ENCODE measurements at places on chromosomes 1 and 21.

- no peak for DNase-seq
Measured at GRCh38 chr21:15856813-15857212, 127.0 kb downstream of the USP25 start.

DNA sequence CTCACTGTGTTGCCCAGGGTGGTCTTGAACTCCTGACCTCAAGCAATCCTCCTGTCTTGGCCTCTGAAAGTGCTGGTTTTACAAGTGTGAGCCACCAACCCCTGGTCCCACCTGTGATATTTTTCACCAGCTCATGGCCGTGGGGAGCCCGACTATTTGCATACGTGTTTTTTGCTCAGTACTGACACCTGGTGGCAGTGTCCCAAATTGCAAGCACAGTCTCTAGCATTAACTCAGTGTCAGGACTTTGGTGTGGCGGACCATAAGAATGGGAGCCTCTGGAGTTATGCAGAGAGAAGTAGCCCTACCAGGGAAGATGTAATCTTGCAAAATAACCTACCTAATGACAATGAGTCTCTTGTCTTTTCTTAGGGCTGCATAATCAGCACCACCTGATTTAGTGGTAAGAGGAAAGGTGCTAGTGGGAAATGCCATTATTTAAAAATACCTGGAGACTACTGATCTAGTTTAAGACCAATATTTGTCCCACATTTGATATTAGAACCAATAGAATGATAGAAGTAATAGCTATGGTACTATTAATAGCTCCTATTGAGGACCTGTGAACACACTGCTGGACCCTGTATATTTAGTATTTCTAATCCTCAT lies 305.4 kb downstream of the DISC1 start:
- DNase-seq: no peak

- peak; percentile 54 for DNase-seq
Measured at GRCh38 chr1:191851799-191852595, 306.3 kb upstream of the RGS18 start.

- DNase-seq: no peak
Measured at GRCh38 chr1:232381394-232382100, 248.4 kb downstream of the SIPA1L2 start.

DNA sequence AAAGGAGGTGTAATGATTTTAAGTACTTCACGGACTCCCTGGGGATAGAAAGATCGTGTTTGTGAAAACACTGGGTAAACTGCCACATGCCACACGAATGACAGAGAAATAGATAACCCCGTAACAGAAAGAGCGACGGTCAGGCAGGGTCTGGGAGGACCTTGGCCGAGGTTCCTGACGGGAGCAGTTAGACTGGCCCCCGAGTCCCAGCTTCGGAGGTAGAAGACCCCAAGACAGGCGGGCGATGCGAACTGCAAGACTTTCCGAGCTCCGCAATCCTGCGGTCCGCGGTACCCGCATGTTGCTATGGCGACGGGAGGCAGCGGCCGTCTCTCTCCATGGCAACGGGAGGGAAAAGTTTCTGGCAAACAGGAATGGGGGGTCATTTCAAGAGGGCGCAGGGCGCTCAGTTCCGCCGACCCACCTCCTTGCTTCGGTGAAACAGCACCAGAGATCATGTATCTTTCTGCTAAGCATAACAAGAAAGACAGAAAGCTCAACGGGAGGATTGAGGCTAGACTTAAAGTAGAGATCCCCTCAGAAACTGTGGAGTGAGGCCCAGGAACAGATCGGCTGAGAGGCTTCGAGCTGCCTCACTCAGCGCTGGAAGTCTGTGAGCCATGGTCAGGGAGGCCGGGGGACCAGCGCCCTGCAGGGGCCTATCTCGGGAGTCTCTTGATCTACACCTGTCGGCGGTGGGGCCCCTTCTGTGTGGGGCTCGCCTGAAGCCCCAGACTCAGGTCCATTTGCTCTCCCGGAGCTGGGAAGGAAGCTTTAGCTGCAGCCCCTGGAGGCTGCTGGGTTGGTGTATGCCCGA lies 685 bp upstream of the SYT6 start:
- DNase-seq: peak; percentile 23

DNA sequence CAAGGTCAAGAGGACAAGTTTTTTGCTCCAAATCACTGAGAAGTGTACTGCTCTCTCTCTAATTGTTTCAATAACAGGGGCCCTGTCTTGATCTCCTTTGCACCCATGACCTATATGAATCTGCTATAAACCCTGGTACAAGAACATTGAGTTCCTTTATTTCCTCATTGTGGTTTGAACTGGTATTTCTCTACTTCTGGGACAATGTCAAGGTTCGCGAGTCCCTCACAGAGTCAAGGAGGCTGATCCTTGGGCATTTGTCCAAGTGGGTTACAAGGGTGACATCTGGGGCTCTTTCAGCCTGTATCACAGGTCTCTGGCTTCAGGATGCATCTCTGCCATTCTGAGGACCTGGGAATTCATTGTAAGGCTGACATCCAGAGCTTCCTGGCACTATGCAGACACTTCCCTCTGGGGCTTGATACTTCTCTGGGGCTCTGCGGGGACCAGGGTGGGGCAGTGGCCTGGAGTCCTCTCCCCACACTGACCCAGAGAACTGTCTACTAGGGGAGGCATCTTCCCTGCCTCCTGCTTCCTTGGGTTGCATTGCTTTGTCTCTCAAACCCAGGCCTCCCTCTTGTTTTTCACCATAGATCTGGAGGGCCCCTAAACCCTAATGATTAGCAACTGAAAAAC lies 22.5 kb upstream of the ZNF648 start:
- no peak for DNase-seq

DNA sequence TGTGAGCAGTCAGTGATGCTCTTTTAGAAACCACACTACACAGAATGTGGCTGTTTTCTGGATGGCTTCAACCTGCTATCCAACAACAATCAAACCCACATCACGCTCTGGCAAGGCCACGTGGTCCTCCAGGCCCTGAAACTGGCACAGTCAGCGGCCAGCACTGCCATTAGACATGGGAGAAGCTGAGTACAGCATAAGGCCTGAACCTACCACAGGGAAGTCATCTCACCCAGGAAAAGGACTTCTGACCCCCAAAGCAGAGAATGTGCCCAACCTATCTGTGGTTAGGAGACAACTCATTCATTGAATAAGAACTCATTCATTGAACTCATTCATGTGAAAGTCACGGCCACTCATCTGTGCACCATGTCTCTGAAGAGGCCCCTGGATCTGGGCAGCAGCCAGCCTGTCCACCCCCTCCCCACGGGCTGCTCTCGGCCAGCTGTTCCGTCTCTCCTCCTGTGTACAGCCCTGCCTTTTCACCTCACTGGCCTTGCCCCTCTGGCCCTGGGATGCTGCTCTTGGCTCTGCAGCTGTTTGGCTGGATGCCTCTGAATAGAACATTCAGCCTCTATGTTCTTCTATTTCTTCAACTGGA lies 41.1 kb downstream of the C1orf198 start:
- DNase-seq: peak; percentile 64

DNA sequence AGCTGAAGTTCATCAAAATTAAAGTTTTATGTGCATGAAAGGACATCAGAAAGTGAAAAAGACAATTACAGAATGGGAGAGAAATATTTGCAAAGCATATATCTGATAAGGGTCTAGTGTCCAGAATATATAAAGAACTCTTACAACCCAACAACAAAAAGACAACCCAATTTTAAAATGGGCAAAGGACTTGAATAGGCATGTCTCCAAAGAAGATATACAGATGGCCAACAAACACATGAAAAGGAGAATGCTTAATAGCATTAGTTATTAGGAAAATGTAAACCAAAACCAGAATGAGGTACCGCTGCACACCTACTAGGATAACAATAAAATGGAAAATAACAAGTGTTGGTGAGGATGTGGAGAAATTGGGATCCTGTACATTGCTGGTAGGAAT lies 1.7 kb upstream of the PSEN2 start:
- no peak for DNase-seq

GRCh38 chr1:7539769-7540175 lies 231.3 kb upstream of the VAMP3 start:
- DNase-seq: peak; percentile 15

DNA sequence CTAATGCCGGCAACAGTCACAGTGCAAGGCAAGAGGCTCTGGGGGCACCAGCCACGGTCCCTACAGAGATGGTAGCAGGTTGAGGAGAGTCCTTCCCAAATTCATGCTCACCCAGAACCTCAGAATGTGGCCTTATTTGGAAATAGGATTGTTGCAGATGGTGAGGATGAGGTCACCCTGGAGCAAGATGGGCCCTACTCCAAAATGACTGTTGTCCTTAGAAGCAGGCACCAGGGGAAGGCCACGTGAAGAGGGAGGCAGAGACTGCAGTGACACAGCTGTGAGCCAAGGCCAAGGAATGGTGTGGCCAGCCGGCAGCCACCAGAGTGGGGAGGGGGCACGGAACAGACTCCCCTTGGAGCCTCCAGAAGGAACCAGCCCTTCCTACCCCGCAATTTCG lies 70.8 kb upstream of the CLDN14 start:
- no peak for DNase-seq

DNA sequence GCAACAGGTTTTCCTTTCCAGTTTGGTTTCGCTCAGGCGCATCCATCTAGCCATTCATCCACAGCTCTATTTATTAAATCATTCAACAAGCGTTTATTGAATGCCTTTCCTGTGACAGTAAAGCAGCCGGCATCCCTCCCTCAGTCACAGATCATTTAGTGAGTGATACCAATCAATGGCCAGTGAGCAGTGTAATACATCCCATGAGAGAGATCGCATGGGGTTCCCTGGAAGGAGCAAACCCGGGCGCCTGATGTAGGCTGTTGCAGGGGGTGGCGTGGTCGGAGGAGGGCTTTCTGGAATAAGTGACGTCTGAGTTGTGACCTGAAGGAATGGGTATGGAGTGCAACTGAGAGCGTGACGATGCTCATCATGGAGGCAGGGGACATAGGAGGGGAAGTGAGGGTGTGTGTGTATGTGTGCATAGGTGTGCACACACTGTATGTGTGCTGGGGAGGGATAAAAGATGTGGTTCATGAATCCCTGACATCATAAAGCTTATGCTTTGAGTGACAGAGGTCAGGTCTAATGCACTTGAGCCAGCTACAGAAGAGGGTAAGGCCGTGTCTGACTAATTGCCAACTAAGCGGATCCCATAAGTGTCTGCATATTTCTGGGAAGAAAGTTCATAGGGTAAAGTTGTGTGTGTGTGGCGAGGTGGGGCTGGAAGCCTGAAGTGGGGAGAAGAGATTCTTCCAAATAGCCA lies 6.6 kb downstream of the FCMR start:
- no peak for DNase-seq

DNA sequence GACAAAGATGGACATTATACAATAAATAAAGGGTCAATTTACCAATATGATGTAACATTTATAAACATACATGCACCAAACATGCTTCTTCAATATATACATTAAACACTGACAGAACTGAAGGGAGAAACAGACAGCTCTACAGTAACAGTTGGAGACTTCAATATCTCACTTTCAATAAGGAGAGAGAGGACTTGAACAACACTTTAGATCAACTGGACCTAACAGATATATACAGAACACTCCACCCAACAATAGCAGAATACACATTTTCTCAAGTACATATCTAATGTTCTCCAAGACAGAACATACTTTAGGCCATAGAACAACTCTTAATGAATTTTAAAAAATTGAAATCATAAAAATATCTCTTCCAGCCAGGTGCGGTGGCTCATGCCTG lies 50.6 kb upstream of the TTC39A start:
- no peak for DNase-seq

GRCh38 chr1:212945463-212946160 lies 4.7 kb upstream of the VASH2 start:
- DNase-seq: no peak

GRCh38 chr1:173448945-173449344 lies 28.2 kb upstream of the PRDX6 start:
- no peak for DNase-seq

DNA sequence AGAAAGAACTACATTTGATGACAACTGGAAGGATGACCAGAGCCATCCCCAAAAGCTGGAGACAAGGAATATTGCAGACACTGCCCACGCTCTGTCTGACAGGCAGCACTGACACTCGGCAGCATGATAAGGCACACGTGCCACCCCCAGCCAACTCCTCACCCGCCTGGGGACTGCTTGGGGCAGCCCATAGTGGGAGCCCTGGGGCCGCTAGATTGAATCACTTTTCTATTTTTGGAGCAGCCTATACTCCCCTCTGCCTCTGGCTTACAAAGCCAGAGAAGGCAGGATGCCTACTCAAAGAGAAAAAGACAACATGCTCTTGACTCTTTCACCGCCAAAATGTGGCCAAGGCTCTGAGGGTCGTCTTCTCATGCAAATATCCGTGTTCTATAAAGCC lies 1.3 kb downstream of the SMG5 start:
- DNase-seq: peak; percentile 17

DNA sequence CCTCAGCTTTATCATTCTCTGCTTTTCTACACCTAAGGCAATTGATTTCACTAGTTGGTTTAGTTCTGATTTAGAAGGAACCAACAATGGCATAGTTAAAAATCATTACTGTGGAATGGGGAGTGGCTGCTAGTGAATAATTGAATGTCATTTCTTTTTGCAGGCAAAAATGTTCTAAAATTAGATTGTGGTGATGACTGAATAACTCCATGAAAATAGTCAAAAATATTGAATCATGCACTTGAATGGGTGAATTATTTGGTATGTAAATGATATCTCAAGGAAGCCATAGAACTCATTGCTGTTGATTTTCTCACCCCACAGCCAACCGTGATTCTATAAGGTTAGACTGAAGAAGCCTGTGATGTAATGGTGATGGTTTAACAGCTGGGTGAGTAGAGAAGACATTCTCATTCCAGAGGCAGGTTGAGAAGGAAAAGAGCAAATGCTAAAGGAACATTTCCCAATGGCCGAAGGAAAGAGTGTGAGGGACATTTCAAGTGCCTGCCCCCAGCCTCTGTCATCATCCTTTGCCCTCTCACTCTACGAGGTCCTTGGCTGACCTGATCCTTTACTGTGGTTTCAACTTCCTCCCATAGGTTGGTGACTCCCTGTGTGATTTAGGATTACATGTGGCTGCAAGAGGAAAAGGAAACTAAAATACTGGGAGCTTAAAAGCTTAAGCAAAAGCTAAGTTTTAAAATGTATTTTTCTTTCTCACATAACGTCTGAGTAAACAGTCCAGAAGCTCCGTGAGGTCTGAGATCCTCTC lies 12.5 kb downstream of the OVAAL start:
- peak; percentile 23 for DNase-seq

DNA sequence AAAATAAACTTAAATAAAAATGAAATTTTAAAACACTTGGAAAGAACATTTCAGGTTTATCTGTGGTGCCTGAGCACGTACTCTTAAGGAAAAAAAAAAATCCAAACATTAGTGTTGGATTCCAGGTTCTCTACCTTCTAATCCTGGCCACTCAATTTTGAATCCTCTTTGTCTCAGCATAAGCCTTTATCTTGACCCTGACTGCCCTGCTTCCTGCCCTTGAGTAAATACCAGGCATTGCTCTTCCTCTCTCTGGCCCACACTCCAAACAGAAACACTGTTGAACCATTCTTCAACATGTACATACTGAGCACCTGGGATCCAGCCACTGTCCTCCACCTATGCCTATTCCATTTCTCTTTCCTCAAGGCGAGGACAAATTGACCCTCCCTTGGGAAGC lies 11.4 kb upstream of the VANGL1 start:
- DNase-seq: no peak

All from astrocyte of the spinal cord (primary cell).